Neural progenitor cell (in vitro differentiated cells): ENCODE measurements at places on chromosomes 1 and 21. TPM values are rescaled to one million over a fixed set of nuclear protein-coding genes. Genes with fewer than 3 reads are reported as not detected.

RHD gene
- not detected in 2 replicates for total RNA-seq

KRTAP11-1 gene
- not detected in 2 replicates for total RNA-seq

KRTAP20-1 gene
- total RNA-seq, result not detected in 2 replicates

SIKE1 gene
- 81.9 and 94.1 TPM in 2 replicates for total RNA-seq

SPRR2A gene
- total RNA-seq, result not detected in 2 replicates
